G401 (cell line): ENCODE measurements at places on chromosomes 12 and 14. TPM values are rescaled to one million over a fixed set of nuclear protein-coding genes. Genes with fewer than 3 reads are reported as not detected.

Gene PKP2
- total RNA-seq, result 6.5 and 10.2 TPM in 2 replicates

DNA sequence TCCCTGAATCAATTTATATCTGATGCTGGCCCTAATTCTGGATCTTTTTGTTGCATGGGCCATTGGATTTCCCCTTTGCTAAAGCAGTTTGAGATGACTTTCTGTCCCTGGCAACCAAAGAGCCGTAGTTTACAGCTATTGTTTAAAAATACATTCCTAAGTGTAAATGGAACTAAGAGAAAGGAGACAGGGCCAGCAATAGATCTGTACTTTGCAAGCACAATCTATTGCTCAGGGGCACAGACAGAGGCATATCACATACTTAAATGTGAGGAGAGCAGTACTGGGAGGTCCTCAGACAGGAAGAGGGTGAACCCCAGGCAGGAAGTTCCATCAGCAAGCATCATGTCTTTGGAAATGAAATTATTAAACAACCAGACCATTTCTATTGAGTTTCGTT is 126.6 kb downstream of the ZFP36L1 start:
- DNase-seq, result no peak

DNA sequence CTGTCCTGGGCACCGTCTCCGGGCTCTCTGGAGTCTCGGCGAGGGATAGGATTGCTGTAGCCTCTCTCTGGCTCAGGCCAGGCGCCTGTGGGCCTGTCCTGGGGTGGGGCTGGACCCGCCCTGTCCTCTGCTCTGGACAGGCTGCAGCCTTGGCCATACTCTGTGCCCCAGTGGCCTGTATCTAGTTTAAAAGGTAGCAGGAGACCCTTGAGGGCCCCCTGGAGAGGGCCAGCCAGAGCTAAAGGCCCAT is 1.8 kb downstream of the KIF26A start:
- no peak for DNase-seq

DNA sequence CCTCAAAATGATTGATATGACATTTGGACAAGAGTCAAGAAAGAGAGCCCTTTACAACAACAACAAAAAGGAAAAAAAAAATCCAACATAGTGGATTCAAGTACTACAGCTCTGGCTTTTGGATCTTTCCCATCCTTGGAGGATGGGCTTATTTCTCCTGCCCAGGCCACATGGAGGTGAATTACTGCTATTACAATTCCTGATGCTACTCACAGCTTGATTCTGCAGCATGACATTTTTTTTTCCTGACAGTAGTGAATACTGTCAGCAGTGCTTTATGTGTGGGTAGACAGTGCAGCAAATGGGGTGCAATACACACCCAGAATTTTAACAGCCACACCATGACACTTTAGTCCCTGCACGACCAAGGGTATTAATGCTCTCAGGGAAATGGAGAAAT is 42.5 kb upstream of the HSP90B1 start:
- DNase-seq, result no peak

DNA sequence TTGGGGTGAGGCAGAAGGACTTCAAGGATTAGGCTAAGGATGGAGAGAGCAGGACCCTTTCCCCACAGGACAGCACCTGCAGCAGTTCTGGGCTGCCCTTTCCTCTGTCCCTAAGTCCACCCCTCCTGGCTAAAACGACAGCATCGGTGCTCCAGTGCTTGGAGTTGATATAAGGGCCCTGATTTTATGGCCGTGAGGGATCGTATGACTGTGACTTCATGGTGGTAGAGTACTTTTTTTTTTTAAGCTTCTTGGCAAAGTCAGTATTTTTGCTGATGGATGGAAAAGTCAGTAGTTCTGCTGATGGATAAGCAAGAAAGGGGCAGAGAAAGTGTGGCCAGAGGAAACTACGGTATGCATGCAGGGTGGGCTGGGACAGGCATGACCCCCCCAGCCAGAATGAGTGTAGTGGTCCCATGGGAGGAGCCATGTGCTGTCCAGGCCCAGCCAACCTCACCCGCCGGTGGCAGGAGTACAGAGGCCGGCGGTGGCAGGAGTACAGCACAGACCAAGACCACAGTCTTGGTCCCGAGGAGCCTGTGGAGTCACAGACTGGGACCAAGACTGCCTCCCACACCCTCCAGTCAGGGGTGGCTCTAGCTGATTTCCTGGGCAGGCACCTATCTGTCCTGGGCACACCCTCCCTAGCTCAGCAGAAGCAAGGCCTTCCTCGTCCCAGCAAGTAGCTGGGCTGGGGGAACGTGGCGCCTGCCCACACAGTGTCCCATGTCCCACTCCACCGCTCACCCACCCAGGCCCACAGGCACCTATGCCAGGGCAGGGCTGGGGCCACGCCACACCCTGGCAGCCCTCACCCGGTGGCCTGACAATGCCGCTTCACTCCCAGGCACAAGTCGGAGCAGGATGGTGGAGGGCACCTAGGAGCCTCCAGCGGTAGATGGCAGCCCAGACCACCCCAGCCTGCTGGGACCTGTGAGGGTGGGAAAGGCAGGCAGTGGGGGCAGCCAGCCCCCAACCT is 46.3 kb downstream of the CCDC88C start:
- no peak for DNase-seq

GRCh38 chr12:99906786-99907579 is 77.8 kb downstream of the ANKS1B start:
- no peak for DNase-seq

DNA sequence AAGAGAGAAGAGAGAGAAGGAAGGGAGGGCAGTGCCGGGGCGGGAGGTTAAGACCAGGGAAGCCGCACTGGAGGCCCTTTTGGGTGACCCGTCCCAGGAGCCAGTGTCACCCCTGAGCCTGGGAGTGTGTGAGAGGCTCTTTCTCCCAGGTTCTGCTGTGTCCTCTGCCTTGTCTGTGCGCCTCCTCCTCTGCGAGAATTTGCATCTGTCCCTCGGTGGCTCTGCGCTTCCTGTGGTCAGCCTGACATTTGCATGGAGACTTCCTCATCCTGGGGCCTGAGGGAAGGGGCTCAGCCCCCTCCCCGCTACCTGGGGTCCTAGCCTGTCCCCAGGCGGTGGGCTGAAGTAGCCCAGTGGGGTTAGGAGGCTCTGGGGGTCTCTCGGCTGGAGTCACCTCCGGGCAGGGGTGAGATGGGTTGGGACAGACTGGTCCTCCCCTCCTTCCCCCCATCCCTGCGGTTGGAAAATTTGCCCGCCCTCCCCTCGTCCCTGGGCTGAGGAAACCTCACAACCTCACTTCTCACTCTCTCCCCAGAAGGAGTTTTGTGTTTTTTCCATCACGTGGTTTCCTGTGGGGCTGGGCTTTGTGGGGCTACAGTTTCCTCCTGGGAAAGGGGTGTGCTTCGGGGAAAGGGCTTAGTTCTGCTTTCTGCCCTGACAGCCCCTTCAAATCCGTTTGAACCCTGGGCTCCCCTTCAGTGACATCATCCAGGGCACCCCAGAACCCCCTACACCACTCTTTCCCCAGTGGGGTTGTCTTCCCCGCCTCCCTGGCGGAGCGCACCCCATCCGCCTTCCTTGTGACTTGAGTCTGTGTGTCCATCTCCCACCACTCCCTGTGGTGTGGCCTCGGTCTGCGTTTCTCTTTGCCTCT is 2.5 kb downstream of the PTPN6 start:
- DNase-seq, result no peak
